Globus pallidus (tissue), 1 donor: ENCODE measurements at places on chromosomes 1 and 21.
A peak's percentile ranks its signal among the peaks of the same experiment; 100 is the strongest.

GRCh38 chr1:200316148-200316803 lies 93.6 kb downstream of the ZNF281 start:
- DNase-seq, result no peak

DNA sequence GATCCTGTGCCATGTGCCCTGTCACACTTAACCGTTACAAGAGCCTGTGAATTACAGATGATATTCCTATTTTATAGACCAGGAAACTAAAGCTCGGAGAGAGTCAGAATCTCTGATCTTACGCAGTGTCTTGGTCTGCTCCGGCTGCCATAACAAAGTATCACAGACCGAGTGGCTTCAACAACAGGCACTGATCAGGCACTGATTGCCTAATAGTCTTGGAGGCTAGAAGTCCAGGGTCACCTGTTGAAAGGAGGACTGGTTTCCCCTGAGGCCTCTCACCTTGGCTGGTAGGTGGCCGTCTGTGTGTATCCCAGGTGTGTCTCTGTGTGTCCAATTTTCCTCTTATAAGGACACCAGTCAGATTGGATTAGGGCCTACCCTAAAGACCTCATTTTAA lies 31.5 kb upstream of the KCNE2 start:
- no peak for DNase-seq

GRCh38 chr1:178142806-178143205 lies 48.9 kb downstream of the RASAL2 start:
- no peak for DNase-seq

DNA sequence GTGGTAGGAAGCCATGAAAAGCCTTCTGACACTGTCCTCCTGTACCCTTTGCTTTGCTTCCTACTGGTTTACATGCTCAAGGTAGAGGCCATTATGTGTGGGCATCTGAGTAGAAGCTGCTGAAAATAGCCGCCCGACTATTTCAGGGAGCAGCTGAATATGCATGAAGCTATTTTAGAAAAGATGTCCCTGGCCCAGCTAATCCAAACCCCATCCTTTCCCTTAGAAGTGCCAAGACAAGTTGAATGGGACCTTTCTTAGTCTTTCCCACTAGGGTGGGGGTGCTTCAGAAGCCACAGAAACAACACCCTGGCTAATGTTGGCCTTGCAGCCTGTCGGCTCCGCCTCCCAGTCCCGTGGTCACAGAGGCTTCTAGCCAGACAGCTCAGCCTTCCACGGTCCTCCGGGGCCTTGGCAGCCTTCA lies 205.1 kb upstream of the EDN2 start:
- peak; percentile 85 for DNase-seq

DNA sequence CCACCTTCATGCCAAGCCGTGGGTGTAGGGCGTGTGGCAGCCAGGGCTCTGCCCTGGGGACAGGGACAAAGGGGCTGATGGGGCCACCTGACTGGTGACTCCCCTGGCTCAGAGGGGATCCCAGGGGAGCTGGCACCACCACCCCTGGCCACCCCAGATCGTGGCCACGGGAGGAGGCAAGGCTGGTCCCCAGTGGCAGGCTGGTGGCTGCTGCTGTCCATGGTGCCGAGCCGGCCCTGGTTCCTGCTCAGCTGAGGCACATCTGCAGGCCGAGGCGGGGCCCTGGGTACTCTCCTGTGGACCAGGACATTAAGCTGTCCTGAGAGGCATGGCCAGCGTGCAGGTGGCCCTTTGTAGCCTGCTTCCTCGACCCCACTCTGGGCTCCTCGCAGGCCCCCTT lies 6.5 kb downstream of the PLCH2 start:
- no peak for DNase-seq

GRCh38 chr1:171828794-171829193 lies 12.5 kb upstream of the DNM3 start:
- no peak for DNase-seq
